Urothelium cell line (cell line): ENCODE measurements at places on chromosomes 5 and 9.
A peak's percentile ranks its signal among the peaks of the same experiment; 100 is the strongest.

DNA sequence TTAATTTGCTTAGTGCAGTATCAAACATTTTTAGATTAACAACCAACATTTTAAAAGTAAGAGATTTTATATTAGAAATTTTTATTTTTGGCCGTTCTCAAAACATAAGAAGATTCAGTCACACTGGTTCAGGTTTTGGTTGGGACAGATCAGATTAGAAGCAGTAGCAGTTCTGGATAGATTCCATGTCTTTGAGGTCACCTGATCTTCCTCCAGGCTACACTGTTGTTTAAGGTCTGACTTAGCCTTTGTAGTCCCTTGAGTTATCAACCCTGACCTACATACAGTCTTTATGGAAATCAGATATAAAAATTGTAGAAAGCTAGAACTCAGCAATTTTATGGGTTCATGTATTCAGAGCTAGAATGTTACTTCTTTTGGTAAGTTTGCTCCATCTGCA, 910.0 kb upstream of the WWC1 start:
- DNase-seq, result no peak

DNA sequence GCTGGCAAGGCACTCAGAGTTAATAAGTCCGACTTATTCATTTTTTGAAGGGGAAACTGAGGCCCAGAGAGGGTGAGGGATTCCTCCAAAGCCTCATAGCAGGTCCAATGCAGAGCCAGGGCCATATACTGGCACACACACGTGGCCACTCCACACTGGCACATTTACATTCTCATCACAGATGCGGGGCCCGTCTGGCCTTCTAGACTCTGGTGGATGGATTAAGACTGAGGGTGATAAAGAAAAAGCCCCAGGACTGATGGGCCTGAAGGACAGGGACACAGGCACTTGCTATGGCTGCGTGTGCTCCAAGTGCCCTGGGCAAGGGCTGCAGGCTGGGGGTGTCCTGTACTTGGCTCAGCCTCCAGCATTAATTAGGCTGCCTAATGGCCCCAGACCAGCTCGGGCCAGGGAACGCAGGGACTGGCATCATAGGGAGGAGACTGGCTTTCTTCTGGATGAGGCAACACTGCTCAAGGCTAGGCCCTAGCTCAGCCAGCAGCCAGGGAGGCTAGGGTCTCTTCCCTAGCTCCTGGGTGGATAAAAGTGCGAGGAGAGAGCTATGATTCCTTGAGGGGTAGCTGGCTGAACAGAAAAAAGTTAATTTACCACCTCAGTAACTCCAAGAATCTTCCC, 28.5 kb upstream of the CSF1R start:
- no peak for DNase-seq

DNA sequence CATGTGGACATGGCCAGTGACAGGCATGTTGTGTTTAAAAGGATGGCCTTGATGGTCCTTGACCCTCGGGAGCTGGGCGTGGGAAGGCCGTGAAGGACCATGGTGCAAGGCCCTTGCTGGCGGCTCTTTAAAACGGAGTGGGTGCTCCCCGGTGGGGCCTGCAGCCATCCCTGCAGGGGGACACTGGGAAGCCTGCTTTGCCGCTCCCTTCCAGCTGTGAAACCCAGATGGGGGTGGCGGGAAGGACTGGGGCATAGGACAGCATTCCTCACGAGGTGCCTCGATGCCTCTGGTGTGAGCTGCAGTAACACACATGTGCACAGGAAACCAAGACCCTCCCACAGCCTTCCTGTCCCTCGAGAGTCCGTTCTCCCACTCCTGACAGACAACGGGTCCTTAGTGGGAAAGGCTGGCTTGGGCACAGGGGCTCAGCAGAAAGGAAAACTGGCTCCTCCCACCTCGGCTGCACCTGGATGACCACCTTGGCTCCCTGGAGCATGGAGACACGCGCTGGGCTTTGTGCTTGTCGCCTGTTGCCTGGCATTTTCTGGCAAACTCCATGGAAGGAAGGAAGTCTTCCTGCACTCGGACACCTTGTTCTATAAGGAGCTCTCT, 30.3 kb upstream of the IRX4 start:
- DNase-seq, result no peak

DNA sequence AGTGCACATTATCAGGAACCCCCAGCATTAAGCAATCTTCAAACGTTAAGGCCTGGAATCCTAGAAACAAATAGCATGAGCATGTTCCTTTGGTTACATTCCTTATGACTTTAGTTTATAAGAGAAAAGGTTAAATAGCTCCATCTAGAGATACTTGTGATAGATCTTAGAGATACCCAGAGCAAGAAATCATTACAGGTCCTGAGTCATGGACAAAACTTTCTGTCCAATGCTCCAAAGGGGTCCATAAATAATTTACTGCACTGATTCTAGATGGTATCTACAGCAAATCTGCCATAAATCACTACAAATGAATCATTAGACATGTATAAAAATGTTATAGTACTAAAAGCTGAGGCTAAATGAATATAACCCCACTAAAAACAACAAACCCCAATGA, 139.6 kb downstream of the HTR1A start:
- DNase-seq, result no peak

DNA sequence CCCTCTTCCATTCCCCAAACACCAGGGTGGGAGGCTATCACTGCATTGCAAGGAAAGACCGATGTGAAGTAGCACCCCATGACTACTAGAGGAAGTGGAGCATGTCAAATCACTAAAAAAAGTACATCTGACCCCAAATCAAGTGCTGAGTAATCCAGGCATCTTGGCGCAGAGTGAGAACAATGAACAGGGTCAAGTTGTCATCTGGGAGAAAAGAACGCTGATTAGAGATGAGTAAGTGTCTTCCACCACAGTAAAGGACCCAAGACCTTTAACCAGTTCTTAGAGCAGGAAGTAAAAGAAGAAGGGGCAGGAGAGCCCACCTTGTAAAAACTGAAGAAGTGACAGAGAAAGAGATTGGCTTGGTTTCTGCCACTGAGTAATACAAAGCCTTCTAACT, 75.0 kb upstream of the RAD23B start:
- DNase-seq, result no peak

GRCh38 chr5:401146-402034, 41.6 kb upstream of the EXOC3 start:
- DNase-seq, result no peak

- DNase-seq, result peak; percentile 77
Observed at GRCh38 chr9:127723444-127723843, 7.6 kb downstream of the TTC16 start.

DNA sequence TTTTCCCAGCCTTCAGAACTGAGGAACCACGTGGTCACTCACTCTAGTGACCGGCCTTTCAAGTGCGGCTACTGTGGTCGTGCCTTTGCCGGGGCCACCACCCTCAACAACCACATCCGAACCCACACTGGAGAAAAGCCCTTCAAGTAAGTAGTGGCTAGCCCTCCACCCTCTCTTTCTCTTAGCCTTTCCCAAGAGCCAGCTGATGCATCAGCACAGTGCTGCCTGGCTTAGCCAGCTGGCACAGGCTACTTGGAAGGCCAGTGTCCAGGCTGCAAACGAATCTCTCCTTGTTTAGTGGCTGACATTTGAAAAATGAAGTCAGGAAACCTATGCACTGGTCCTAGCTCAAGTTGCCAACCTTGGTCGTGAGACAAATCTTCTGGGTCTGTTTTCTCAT, 91.1 kb downstream of the PRDM6 start:
- no peak for DNase-seq

DNA sequence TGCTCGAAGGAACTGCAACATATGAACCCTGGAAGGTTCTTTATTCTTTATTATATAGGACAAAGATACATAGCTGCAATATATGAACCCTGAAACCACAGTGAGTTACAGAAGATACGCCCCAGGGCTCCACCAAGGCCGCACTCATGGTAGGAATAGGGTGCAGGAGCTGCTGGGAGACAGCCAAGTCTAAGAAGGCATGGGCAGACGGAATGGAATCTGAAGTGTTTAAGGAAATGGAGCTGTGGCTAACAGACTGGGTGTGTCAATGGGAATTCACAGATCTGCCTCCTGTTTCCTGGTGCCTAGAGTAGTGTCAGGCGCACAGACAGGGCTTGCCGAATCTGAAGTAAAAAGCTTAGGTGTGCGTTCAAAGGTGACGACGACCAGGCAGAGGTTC, 286.4 kb downstream of the DENND1A start:
- DNase-seq, result no peak

- DNase-seq, result no peak
Observed at GRCh38 chr9:113223963-113224362, 2.6 kb downstream of the SLC31A1 start.

DNA sequence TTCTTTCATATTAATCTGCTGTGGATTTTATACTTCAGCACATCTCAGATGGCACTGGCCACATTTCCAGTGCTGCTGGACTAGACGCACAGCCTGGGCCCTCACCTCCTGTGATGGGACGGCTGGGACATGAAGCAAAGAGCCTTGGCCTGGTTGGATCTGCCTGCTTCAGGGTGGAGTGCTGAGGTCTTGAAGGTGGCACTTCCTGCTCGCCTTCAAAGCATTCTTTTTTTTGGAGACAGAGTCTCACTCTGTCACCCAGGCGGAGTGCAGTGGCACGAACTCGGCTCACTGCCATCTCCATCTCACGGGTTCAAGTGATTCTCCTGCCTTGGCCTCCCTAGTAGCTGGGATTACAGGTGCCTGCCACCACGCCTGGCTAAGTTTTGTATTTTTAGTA, 73.1 kb downstream of the RAPGEF1 start:
- no peak for DNase-seq

- DNase-seq, result no peak
Observed at GRCh38 chr9:116316246-116316645, 162.7 kb downstream of the PAPPA start.

- DNase-seq, result no peak
Observed at GRCh38 chr5:58318468-58318867, 141.4 kb downstream of the PLK2 start.

DNA sequence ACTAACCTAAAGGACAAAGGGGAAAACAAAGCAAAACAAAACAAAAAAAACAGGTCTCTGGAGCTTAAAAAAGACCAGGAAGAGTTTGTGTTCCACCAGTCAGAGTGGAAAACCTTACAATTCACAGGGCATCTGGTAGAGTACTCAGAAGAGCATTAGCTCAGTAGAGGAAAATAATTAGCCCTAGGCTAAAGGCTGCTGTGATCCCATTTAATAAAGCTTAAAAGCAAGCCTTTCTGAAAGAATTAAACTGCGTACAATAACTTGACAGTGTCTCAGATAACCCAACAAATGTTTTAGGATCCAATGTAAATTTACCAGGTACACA, 7.3 kb downstream of the ECM2 start:
- DNase-seq, result no peak

- peak; percentile 81 for DNase-seq
Observed at GRCh38 chr5:1011226-1011631, 2.6 kb downstream of the NKD2 start.

GRCh38 chr5:62041156-62041756, 264.8 kb upstream of the KIF2A start:
- no peak for DNase-seq

DNA sequence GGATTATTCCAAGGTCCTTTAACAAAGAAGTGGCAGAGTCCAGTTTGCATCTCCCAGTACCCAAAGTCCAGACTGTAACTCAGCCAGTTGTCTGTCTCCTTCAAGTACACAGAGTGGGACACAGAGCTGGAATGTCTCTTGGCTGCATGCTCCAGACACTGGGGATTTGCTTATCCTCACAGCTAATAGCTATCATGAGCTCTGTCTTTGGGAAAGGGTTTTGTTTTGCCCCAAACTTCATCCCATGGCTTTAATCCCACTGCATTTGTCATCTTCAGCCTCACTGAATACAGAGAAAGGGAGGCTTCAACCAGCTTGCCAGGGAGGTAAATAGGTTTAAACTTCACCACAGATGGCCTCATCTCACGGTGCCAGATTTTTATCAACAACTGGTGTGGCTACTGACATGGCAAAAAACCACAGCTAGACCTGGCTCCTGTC, 412.2 kb upstream of the SLC24A2 start:
- no peak for DNase-seq

GRCh38 chr5:83547161-83547560, 75.6 kb downstream of the VCAN start:
- no peak for DNase-seq

DNA sequence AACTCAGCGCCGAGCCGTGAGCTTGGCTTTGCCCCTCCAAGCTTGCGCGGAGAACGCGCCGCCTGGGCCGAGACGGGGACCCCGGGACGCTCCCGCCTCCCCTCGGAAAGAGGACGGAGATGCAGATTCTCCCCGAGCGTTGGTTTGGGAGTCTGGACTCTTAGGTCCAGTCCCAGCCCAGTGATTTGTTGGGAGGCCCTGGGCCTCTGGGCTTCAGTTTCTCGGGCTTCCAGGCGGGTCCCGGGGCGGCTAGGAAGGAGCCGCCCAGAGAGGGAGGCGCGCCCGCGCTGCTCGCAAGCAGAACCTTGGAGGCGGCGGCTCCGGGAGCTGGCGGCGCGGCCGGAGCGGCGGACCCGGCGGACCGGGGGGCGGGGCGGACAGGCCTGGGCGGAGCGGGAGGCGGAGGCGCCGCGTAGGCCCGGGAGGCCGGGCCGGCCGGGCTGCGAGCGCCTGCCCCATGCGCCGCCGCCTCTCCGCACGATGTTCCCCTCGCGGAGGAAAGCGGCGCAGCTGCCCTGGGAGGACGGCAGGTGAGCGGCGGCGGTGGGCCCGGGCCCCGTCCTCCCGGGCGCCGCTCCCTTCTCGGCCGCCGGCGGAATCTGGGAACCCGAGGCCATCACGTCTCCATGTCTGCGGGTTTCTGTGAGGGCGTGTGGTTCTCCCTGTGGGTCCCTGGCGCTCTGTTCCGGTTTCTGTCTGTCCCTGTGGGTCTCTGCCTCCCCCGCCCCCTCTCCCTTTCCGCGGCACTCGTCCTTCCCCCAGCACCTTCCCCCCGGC, at the start of gene B4GALT7:
Gene B4GALT7 (plus strand): TSS at position 402 of the 777 bp plus-strand sequence. CDS start 79 bp downstream, at position 481.
- peak; percentile 92 for DNase-seq

- DNase-seq, result no peak
Observed at GRCh38 chr9:108855888-108856287, at the start of gene ACTL7B. Gene ACTL7B, minus strand, starts transcription at chr9:108855986. Its CDS starts 56 bp downstream, at chr9:108855930.

GRCh38 chr9:86645303-86645702, 291.1 kb upstream of the TUT7 start:
- DNase-seq, result no peak

GRCh38 chr9:134224127-134224526, 59.8 kb upstream of the RNU6ATAC start:
- DNase-seq, result no peak

DNA sequence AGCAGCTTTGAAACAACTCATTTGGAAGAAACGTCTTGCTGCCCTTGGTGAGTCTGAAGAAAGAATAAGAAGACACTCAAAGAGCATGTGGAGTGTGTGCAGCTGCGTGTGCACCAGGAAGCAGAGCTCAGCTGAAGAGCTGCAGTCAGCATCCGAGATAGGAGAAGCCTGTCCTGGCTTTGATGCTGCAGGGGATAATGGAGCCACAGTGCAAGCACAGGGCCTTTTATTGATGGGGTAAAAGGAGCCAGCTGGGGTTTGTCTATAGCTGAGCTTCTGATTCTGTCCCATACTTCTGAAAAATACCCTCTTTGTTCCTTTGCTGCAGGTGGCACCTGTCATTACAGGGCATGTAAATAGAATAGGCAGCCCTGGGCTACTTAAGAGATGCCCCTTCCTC, 375.7 kb upstream of the ZNF462 start:
- no peak for DNase-seq

GRCh38 chr5:2103940-2104339, 221.2 kb upstream of the IRX4 start:
- no peak for DNase-seq

- no peak for DNase-seq
Observed at GRCh38 chr5:138947780-138948179, 72.6 kb upstream of the LRRTM2 start.

- no peak for DNase-seq
Observed at GRCh38 chr9:118992813-118993794, 376.1 kb downstream of the BRINP1 start.
